ENCODE measurements at places on chromosomes 2 and 18.
A peak's percentile ranks its signal among the peaks of the same experiment; 100 is the strongest.

DNA sequence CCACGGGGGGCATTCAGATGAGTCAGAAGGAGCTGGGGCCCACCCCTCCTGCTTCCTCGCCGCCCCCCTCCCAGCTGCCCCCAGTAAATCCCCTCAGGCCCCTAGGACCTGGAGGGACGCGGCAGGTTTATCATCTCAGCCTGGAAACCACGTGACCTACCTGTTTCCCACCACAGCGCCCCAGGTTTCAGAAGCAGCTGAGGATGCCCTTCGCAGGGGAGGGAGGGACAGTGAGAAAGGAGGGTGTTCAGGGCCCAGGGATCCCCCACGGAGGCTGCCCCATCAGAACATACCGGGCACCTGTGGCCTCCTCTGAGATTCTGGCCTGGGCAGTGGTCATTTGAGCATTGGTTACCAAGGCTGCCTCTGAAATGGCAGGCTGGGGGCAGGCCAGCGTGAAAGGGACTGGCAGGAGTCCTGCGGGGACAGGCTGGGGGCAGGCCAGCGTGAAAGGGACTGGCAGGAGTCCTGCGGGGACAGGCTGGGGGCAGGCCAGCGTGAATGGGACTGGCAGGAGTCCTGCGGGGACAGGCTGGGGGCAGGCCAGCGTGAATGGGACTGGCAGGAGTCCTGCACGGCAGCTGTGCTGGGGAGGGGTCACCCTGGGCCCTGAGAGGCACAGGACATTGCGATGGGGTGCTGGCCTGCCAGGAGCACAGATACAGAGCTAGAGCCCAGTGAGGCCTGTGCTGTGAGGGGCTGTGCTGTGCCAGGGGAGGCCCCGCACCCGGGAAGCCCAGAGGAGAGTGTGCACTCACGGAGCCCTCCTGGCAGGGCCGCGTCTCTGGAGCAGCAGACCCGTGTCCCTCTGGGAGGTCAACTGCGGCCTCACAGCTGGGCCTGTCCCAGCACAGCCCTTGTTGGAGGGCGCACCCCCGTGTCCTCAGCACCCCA is 1.6 kb downstream of the NEU4 start:
- DNase-seq, result no peak

- no peak for DNase-seq
Measured at GRCh38 chr2:41283079-41283775, 764.6 kb upstream of the PKDCC start.

- DNase-seq, result no peak
Measured at GRCh38 chr18:77866351-77866750, 616.7 kb downstream of the GALR1 start.

- DNase-seq, result no peak
Measured at GRCh38 chr2:208511573-208511972, 105.0 kb downstream of the PTH2R start.

DNA sequence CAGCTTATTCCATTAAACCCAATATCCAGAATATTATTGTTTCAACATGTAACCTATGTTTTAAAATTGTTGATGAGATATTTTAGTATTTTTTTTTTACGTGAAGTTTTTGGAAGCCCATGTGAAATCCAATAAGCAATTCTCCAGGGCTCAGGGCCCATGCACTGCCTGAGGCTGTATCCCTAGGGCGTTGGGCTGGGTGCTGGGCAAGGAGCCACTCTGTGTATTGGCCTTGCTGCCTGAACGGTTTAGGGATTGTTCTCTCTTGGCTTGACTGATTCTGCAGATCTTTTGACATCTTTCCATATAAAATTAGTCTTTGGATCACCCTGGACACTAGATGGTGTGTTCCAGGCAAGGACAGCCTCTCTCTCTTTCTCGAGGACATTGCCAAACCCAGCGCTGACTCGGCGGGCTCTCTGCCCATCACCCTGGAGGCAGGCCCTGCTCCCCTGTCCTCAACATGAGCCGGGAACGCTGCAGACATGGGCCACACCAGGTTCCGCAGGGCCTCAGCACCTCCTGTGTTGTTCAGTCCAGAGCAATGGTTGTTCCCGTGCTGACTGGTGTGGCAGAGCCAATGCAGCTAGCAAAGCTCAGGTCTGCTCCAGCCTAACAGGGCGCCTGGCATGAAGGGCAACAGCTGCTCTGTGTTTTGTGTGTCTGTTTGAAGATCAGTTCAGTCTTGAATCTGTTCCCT is 163.0 kb downstream of the SEPTIN10 start:
- DNase-seq, result no peak

DNA sequence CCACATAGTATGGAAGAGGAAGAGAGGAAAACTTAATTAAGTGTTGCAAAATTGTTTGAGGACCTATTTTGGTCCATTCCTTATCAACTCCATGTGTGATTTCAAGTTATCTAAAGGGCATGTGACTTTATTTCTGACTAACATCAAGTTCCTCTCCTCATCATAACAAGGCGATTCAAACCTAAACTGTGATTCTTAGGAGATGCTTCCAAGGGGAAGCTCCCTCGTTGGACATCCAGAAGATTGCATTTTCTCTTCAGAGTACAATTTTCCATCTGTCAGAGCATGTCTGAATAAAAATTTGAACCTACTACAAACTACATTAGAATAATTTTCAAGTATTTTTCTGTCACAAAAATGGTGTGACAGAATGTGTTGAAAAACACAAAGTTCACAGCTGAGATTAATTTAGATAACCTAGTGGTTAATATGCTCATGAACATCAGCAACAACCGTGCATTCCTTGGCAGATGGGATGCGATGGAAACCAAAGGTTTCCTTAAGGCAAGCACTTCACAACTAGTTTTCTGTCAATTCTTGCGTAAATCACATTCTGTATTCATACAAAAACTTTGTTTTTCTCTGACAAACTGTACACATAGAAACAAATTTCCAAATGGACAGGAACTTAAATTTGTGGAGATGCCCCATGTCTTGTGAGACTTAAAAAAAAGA is 4.2 kb downstream of the SFT2D3 start:
- DNase-seq, result no peak

DNA sequence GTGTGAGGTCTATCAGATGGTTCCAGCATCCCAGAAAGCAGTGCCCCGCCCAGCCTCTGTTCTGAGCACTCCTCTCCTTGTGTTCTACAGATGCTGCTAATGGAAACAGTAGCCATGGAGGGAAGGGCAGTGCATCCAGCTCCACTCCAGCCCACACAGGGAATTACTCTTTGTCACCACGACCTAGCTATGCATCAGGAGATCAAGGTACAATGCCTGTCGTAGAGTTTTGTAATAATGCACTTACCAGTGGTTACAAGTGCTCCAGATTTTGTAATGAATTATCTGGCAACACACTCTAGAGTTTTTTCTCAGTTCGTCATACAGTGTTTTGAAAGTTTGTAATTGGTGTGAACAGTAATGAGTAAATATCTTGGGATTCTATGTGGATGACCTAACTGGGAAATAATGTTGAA is 161.1 kb downstream of the ESCO1 start:
- DNase-seq, result no peak

DNA sequence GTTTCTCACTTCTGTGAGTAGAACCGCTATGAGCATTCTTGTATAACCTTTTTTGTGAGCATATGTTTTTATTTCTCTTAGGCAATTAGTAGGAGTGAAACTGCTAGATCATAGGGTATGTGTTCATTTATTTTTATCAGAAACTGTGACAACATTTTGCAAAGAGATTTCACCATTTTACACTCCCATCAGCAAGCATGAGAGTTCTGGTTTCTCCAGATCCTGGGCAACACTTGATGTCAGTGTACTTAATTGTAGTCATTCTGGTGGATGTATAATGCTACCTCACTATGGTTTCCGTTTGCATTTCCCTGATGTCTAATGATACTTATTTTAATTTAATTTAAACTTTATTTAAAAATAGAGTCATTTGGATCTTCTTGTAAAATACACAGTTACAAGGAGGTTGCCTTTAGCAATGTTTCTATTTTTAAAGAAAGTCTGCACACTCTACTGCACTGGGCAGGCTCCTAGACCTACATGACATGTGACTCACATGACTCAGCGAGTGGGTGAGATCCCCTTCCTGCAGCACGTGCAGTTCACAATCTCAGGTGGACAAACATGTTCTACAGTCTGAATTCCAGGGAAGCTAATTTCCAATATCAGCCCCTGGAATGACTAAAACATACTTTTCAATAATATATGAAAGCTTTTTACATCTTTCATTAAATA is 127.0 kb upstream of the BCL2L11 start:
- peak; percentile 64 for DNase-seq

- no peak for DNase-seq
Measured at GRCh38 chr2:165778187-165778556, 15.9 kb downstream of the GALNT3 start.

- no peak for DNase-seq
Measured at GRCh38 chr2:190098851-190099250, 36.3 kb upstream of the MSTN start.

GRCh38 chr2:201070948-201071478 is 458 bp downstream of the HYCC2 start:
- DNase-seq, result no peak

GRCh38 chr2:107663632-107664031 is 163.1 kb upstream of the RGPD4 start:
- DNase-seq, result no peak

- DNase-seq, result no peak
Measured at GRCh38 chr2:96090196-96090926, 26.0 kb downstream of the ADRA2B start.

DNA sequence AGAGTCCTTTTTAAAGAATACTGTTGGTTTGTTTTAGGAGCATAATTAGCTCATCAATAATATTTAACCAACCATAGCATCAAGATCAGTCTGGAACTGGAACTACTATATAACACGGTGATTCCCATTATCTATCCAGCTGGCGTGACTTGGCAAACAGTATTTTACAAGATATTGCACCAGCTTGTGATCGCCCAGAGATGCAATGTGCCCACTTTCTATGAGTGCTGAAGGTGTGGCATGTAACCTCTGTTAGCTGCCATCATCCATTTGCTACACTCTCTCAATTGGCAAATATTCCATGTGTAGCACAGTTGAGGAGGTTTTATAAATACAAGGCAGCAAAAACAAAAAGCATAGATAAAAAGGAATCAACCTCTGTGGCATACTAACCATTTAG is 64.9 kb downstream of the FIGN start:
- no peak for DNase-seq

GRCh38 chr2:224838335-224838734 is 122.2 kb upstream of the CCDC195 start:
- DNase-seq, result no peak

GRCh38 chr2:102449370-102449974 is 23.6 kb upstream of the SLC9A4 start:
- DNase-seq, result peak; percentile 58

- no peak for DNase-seq
Measured at GRCh38 chr18:22210311-22210754, 40.9 kb downstream of the GATA6 start.

DNA sequence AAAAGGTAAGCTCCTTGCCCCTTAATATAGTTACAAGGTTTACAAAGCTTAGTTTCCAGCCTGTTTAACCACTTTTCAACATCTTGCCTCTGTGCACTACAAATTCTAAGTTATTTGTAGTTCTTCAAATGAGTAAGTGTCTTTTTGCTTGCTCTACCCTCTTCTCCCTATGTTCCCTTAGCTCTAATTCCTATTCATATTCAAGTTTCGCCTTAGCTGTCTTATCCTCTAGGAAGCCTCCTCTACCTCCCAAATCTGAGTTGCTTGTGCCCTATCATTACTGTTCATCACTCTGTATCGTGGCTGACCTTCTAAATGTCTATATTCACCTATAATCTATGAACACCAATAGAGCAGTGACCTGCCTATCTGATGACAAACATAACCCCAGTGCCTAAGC is 25.3 kb downstream of the NRXN1 start:
- no peak for DNase-seq
